ENCODE measurements at places on chromosomes 12 and 14.

DNA sequence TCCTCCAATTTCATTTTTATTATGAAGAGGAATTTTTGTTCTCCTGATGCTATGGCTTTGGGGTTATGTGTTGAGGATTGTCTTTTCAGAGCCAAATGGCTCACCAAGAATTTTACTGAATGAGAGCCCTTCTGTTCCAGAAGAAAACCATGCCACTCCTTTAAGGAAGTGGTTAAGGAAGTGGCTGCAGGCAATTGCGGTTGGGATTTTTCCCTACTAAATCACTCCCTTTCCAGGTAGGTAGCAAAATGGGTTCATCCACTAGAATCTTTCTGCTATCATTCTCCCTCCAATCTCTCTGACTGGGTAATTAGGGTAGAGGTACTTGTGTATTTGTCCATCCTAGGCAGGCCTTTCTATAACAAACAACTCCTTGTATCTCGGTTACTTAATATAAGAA lies 163.1 kb downstream of the TTC8 start:
- no peak for DNase-seq

- DNase-seq = no peak
Observed at GRCh38 chr14:43143106-43143505, 1364.0 kb downstream of the FSCB start.

DNA sequence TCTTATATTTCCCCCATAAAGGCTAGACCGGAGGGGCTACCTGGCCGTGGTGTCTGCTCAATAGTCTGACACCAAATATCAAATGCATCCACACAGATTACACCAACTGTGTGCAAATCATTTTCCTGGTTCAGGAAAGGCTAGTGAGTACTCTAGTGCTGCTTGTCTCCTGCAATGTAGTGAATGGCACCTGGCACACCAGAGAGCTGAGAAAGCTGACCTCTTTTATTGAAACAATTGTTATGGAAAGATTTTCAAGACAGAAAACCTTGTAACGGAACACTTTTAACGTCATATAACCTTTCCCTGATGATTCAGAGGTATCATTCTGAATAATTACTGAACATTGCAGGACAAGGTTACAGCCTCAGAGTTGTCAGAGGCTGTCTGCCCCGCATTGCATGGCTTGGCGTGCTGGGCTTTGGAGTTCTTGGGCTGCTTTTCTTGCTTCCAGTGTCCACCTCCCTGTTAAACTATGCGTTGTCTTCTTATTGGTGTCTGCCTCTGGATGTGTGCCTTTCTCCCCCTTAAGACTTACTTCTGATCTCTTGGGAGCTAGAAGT lies 40.7 kb upstream of the HDAC7 start:
- DNase-seq = no peak

DNA sequence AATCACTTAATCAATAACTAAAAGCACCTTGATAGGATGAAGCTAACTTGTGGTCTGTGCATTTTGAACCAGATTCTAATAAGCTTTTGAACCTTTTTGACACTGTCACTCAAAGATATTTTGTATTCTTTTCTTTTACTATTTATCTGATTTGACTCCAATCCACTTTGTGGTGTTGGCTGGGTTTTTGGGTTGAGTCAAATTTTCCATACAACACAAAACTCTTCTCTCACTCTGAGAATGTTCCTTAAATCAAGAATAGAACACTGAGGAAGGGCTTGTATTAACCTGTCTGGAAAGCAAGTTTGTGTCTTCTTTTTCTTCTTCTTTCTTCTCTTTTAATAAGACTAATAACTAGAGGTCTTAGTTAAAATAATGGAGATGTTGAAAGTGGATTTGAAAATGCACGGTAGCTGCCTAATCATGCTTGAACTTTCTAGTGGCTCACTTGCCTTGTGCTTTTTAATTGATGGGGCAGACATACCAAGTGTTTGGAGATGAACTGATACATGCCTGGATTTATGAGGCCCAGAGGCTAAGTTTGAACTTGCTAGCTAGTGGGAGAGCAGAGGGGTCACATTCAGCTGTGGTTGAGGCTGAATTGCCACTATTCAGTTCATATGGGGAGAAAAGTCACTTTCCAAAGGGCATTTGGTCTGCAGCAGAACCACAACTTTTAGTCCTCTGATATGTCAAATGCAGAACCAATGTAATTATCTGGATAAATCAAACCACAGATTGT lies 93.5 kb upstream of the PTHLH start:
- no peak for DNase-seq

DNA sequence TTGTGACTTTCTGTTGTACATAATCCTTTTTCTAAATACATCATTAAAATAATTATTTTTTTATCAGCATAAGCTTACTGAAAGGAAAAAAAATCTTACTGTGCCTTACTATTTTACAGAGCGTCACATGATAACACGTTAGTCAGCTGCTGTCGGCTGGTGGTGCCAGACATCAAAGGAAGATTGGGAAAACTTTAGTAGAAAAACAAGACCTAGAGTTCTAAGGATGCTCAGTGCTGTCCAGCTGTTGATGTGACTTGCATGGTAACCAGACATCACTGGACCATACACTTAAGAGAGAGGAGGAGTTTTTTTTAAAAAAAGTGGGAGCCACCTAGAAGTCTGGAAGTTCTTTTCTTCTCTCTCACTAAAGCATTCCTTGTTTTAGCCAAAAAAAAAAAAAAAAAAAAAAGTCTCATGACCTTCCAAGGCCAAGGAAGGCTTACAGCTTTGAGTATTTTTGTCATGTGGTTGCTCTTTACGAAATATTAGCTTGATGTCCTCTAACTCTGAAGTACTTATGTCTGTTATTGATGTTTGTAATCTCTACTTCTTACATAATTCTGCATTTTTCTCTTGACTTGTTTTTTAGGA lies 4.5 kb downstream of the RASSF8 start:
- no peak for DNase-seq

DNA sequence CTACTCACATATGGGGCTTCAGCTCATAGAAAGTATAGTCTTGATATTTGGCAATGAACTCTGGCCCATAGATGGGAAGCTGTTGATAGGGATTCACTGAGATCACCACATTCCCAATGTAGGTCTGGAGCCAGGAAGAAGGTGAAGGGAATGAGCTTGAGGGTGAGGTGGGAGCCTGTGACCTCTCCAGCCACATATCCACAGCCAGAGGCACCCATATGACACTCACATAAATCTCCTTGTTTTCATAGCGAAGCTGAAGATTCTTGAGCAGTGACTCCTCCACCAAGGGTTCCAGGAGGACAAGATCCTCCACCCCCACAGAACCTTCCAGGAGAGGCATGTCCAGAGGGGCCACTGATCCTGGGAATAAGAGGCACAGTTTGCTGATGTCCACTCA lies 1.9 kb downstream of the MYO1A start:
- no peak for DNase-seq

- DNase-seq = no peak
Observed at GRCh38 chr12:98037401-98038140, 477.8 kb upstream of the TMPO start.

GRCh38 chr12:97022536-97023230 lies 115.6 kb downstream of the NEDD1 start:
- DNase-seq = no peak

- DNase-seq = no peak
Observed at GRCh38 chr12:95998611-95999286, 2.6 kb upstream of the HAL start.

DNA sequence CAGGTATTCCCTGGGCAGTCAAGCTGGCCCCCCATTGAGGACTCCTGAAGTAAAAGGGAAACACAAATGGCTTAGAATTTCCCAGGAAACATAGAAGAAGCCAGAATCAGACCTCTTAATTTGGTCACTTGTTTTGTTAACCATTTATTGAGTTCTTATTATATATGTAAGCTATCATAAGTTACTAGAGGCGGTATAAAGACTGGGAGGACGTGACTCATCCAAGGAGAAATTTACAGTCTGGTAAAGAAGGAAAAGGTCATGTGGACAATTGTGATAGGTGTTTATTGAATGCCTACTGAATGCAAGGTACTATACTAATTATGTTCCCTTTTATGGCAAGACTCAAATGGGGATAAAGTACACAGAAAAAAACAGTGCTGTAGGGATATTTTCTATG lies 146.7 kb downstream of the DYRK2 start:
- DNase-seq = no peak

DNA sequence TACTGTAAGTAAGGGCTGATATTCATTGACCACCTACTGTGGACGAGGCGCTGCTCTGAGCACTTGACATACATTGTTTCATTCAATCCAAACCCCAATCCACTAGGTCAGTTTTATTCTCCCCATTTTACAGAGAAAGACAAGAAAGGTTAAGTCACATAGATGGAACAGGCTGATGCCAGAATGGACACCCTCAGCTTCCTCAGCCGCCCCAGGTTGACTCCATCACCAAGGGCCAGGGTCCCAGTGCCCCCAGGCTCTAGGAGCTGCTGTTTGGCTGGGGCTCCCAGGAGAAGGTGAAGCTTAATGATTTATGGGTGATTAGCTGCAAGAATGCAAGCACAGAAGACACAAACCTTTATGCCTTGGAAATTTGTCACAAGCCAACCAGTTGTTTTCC lies 671 bp upstream of the AQP2 start:
- DNase-seq = no peak

- no peak for DNase-seq
Observed at GRCh38 chr12:53174881-53175491, 5.5 kb upstream of the ZNF740 start.

DNA sequence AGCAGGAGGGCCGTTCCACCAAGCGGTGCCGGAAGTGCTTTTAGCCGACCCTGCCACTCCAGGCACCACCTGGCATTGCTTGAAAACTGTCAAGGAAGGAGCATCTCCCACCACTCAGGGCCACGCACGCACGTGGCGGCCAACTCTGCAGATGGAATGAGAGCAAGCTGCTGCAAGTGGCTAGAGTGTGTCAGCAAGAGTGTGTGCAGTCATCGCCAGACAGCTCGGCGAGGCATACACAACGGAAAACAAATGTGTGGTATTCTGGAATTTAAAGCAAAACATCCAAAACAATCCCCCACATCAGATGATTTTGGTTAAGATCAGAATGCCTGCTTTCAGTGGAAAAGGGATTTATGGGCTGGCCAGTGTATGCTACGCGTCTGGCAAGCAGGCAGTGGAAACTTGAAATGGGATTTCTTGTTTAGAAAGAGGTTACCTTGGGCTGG lies 11.2 kb downstream of the CD9 start:
- DNase-seq = no peak

- DNase-seq = no peak
Observed at GRCh38 chr14:80977221-80977620, 21.8 kb downstream of the TSHR start.

DNA sequence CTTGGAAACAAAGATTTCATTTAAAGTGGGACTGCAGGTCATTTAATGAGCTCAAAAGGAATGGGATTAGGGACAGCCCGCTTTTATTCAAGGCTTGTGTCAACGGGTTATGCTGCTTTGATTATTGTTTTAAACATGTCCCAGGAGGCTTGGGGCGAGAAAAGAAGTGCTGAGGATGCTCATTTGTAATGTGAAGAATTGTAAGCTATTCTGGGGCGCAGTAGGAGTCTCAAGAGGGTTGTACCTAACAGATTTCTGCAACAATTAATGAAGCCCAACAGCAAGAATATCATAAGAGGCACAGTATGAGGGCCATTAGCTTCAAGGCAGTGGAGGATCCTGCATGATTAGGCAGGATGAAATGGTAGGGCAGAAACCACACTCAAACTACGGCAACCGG lies 122.5 kb downstream of the KTN1 start:
- no peak for DNase-seq

- DNase-seq = no peak
Observed at GRCh38 chr14:52325126-52325525, 11.0 kb downstream of the PTGER2 start.

DNA sequence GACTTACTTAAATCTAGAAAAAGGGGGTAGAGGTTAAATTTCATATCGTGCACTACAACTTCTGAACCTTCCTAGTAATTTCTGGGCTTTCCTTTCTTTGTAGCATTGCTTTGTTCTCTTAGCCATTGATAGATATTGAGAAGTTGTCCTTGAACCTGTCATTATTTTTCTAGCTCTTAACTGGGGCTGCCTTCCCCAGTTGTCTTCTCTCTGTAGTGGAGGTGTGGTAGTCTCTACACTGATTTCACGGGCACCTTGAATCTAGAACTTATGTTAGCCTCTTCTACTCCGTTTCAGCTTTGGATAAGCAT lies 504.0 kb downstream of the PCNX1 start:
- DNase-seq = no peak

DNA sequence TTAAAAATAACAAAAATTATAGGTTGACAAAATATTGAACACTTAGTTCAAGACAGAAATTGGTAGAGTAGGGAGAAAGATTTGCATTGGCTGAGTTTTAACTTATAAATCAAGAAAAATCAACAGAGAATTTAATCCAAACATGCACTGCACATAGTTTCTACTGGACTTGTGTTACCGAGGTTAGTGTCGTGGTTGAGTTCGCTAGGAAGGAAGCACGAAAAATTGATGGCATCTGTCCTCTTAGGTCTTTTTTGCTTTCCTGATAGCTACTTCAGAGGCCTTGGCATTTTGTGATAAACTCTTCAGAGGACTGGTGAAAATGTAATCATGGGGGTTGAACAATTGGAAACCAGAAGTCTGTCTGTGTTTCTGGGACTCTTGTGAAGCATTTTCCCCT lies 392.9 kb downstream of the NUAK1 start:
- DNase-seq = no peak

DNA sequence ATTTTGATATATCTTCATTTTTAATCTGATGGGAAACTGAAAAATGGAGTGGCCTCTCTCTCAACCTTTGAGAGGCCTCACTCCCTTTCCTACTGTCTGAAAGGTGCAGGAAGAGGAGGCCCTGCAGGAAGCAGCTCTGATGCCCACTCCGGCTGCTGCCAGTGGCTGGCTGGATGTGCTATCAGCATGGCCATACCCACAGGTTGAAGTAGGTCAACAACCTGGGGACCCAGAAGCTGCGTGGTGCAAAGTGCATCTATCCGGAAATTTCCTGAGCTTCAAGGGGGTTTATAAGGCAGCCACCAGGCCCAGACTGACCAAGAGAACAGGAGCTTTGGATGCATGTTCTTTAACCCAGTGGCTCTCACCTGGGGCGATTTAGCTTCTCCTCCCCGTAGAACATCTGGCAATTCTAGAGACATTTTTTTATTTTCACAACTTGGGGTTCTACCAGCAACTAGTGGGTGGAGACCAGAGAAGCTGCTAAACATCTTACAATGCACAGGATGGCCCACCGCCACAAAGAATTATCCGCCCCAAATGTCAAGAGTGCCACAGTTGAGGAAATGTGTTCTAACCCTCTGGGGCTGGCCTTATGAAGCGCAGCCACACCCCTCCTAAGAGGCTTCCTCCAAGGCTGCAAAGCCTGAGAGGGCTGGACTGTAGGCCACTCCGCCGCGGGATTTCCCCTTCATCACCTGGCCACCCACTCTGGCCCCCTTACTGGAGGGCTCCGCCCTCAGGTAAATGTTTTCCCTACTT lies 8.2 kb upstream of the BATF start:
- DNase-seq = no peak

GRCh38 chr14:44589180-44589579 lies 82.1 kb upstream of the FSCB start:
- no peak for DNase-seq

- DNase-seq = no peak
Observed at GRCh38 chr12:41334390-41334789, 146.3 kb downstream of the PDZRN4 start.
